ENCODE measurements at places on chromosomes 2 and 18. TPM values are rescaled to one million over a fixed set of nuclear protein-coding genes. Genes with fewer than 3 reads are reported as not detected.

DNA sequence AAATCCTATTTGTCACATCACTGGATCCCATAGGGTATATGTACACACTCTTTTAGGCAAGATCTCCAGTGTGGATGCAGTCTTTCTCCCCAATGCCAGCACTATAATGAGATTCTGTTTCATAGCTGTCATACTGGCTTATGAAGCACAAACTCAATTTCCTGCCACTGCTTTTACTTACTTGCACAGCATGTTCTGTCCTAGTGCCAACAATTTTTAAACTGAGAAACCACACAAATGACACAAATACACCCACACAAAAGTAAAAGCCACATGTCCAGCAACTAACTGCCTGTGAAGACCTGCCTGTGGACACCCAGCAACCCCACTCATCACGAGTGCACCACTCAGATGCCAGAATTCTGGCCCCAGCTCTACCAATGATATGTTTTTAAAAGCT lies 29.6 kb upstream of the RNU4ATAC start:
- peaks cover 11% of the 10 kb centered on the region for H3K36me3 ChIP-seq
- no peak overlapping the region for H3K27ac ChIP-seq
- H3K27me3 ChIP-seq: peaks cover 2% of the 10 kb centered on the region
- DNase-seq: no peak
- no peak overlapping the region for H3K4me3 ChIP-seq

DNA sequence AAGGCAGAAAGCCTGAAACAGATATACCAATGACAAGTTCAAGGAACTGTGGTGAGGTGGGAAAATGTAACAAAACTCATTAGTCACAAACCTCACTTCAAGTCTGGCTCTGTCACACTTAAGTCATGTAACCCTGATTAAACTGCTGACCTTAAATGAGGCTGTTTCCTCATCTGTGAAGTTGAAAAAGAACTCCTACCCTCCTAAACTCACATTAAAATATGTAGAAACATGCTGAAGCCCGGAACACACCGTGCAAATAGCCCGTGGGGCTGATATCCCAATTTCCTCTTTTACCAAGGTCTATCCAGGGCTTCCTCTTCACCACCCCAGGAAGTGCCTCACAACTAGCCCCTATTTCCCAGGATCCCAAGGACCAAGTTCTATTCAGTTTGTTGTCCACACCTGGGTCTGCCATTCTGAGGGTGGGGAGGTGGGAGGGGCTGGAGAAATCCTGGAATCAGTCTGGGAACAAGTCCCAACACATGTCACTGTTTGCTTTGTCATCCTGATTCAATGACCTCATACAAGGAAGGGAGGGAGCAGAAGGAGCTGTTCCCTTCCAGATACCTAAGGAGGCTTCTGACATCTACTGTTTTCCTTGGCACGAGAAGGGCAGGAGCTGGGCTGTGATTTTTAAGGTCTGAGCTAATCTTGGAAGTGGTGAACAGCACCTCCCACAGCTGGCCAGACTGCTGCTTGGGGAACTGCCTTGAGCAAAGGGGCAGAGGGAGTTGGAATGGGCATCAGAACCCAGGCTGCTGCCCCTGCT lies 42.3 kb downstream of the SLC4A1AP start:
- H3K4me3 ChIP-seq: no peak overlapping the region
- H3K27ac ChIP-seq: no peak overlapping the region
- no peaks in the 10 kb centered on the region for H3K36me3 ChIP-seq

GRCh38 chr2:43718530-43719124 lies 42.4 kb upstream of the C1GALT1C1L start:
- H3K27me3 ChIP-seq: peaks cover 2% of the 10 kb centered on the region
- no peaks in the 10 kb centered on the region for H3K4me1 ChIP-seq
- no peak overlapping the region for H3K27ac ChIP-seq
- H3K4me3 ChIP-seq: no peak overlapping the region
- H3K36me3 ChIP-seq: no peaks in the 10 kb centered on the region
- DNase-seq: no peak

- peaks cover 22% of the 10 kb centered on the region for H3K4me1 ChIP-seq
- peaks cover 23% of the 10 kb centered on the region for H3K36me3 ChIP-seq
- no peak overlapping the region for H3K4me3 ChIP-seq
- no peak overlapping the region for H3K27ac ChIP-seq
Measured at GRCh38 chr18:48848641-48849143, 102.1 kb downstream of the SMAD7 start.

- H3K36me3 ChIP-seq: no peaks in the 10 kb centered on the region
- H3K4me1 ChIP-seq: peaks cover 13% of the 10 kb centered on the region
- H3K27me3 ChIP-seq: peaks cover 1% of the 10 kb centered on the region
- no peak overlapping the region for H3K4me3 ChIP-seq
Measured at GRCh38 chr2:11683966-11684365, 14.0 kb upstream of the NTSR2 start.

DNA sequence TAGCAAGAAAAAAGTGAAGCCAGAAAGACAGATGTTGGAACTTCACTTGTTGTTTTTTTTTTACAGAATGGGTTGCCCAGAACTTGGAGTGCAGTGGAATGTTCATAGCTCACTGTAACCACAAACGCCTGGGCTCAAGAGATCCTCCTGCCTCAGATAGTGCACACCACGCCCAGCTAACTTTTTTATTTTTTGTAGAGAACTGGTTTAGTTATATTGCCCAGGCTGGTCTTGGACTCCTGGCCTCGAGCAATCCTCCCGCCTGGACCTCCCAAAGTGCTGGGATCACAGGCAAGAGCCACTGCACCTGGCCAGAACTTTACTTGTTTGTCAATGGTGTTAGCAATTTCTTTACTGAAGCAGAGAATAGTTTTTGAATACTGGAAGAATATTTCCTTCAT lies 11.9 kb upstream of the ASPRV1 start:
- no peak overlapping the region for H3K4me3 ChIP-seq
- H3K27ac ChIP-seq: no peak overlapping the region
- peaks cover 6% of the 10 kb centered on the region for H3K27me3 ChIP-seq
- DNase-seq: no peak
- no peaks in the 10 kb centered on the region for H3K4me1 ChIP-seq

DNA sequence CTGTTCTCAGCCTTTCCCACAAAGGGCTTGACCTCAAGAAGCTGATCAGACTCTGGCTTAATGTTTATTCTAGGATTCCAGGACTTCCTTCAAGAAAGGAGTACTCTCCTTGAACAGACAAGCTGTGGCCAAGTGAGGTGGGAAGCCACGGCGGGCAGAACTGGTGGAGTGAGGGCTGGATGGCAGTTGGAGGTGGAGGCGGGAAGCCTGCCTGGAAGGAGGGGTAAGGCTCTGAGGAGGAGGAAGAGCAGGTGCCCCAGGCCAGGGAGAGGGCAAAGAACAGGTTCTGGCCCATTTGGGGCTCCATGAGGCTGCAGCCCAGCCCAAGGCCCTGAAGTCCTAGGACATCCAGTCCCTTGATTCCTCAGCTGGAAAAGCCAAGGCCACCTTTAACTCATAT lies 143.9 kb downstream of the CYP26B1 start:
- peaks cover 3% of the 10 kb centered on the region for H3K27me3 ChIP-seq
- H3K4me1 ChIP-seq: no peaks in the 10 kb centered on the region
- no peaks in the 10 kb centered on the region for H3K36me3 ChIP-seq
- H3K4me3 ChIP-seq: no peak overlapping the region
- H3K27ac ChIP-seq: no peak overlapping the region

- H3K27me3 ChIP-seq: peaks cover 1% of the 10 kb centered on the region
- DNase-seq: no peak
- no peaks in the 10 kb centered on the region for H3K36me3 ChIP-seq
- no peaks in the 10 kb centered on the region for H3K4me1 ChIP-seq
- no peak overlapping the region for H3K27ac ChIP-seq
Measured at GRCh38 chr2:7131261-7131660, 214.0 kb downstream of the RNF144A start.

GRCh38 chr18:4241090-4241617 lies 214.0 kb downstream of the DLGAP1 start:
- no peak overlapping the region for H3K27ac ChIP-seq
- DNase-seq: no peak
- H3K4me1 ChIP-seq: no peaks in the 10 kb centered on the region
- no peak overlapping the region for H3K4me3 ChIP-seq

DNA sequence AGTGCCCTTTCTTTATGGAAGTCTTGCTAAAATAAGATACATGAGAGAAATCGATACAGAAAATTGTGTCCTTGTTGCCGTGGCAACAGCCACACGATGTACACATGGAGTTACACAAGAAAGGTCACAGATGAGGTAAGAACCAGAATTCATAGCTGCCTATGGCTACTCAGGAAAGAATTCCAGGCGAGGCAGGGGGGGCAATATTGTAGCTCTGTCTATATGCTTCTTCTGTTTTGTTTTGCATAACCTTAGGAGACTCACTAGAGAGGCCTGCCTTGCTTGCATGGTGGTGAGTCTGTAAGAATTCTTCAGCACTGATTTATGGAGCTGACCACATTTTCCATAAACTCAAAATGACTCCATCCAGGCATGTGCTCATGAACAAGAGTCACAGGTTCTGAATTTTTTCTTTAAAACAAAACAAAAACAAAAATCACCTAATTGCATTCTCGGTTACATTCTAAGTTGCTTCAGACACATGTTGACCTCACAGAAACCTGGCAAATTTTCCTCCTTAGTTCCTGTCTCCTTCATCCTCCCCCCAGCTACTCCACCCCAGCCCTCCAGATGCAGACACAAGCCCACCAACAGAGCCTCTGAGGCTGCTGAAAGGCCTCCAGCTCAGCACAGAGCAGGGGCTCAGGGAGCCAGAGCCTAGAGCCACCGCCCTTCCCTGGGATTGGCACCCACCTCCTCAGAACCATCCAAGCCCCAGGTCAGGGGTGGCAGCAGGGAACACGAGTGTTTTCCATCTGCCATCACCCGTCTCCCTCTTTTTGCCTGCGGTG lies 183.5 kb downstream of the ANTXR1 start:
- no peak overlapping the region for H3K27ac ChIP-seq
- H3K4me3 ChIP-seq: no peak overlapping the region
- peaks cover 4% of the 10 kb centered on the region for H3K36me3 ChIP-seq
- DNase-seq: no peak

DNA sequence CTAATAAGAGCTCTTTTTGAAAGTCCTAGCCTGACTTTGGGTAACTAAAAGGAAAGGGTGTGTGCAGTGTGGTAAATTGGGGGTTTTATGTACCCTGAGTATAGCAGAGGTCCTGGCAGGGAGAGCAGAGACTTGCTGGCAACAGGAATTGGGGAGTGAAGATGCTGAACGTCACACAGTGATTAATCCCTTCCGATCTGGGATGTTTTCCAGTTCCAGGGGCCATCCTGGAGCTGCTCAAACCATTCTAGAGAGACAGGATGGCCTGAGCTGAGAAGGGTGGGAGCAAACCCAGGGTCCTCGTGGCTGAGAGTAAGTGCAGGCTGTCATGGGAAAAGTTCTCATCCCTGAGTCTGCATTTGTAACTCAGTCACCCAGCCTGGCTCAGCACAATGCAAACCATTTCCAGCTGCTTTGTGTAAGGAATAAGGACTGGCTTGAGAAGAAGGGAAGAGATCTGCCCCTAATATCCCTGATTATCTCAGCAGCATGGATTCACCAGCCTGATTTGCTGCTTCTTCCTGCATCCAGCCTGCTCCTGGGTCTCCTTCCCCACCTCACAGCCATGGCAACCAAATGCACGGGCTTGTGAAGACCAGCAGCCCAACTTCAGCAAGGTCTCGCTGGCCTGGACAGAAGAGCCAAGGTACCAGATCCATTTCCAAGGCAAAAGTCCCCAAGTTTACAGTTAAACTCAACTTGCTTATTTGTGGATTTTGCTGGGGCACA lies 47.1 kb upstream of the CELF4 start:
- H3K27me3 ChIP-seq: peaks cover 2% of the 10 kb centered on the region
- H3K27ac ChIP-seq: no peak overlapping the region
- DNase-seq: no peak
- no peaks in the 10 kb centered on the region for H3K4me1 ChIP-seq
- H3K4me3 ChIP-seq: no peak overlapping the region

- H3K4me3 ChIP-seq: no peak overlapping the region
- H3K4me1 ChIP-seq: no peaks in the 10 kb centered on the region
- H3K27ac ChIP-seq: no peak overlapping the region
- no peaks in the 10 kb centered on the region for H3K36me3 ChIP-seq
- no peak for DNase-seq
- no peaks in the 10 kb centered on the region for H3K27me3 ChIP-seq
Measured at GRCh38 chr2:179525340-179525739, 260.7 kb upstream of the SESTD1 start.

- no peaks in the 10 kb centered on the region for H3K4me1 ChIP-seq
- no peak overlapping the region for H3K4me3 ChIP-seq
- no peaks in the 10 kb centered on the region for H3K36me3 ChIP-seq
- H3K27ac ChIP-seq: no peak overlapping the region
- H3K27me3 ChIP-seq: peaks cover 3% of the 10 kb centered on the region
Measured at GRCh38 chr18:47490882-47491281, 239.4 kb upstream of the SKOR2 start.

DNA sequence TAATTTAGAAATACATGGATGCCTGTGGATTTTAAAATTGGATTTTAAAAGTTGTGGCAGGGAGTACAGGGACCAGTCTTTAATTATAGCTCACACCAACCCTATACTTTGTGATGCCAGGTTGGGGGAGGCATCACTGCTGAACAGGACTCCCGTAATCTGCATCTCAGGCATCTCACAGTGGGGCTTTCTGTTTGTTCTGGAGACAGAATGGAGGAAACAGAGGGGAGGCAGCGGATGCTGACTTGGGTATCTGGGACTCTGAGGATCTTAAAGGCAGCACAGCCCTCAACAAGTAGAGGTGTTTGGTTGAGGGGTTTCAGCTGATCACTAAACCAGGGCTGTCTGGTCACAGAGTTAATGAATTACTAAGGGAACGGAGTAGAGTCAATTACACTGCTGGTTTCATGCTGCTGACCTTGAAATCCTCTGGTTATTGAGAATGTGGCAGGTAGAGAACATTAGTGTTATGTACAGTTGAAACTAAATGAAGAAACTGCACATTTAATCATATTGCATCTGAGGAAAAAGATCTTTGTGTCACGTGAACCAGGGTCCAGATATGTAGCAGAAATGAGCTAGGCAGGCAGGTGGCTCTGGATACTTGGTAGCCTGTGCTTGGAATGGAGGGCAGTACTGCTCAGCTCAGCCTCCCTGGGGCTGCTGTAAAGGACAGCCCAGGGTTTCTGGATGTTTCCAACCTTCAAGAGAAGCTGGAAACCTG lies 40.3 kb downstream of the FHOD3 start:
- H3K27ac ChIP-seq: no peak overlapping the region
- H3K27me3 ChIP-seq: peaks cover 4% of the 10 kb centered on the region
- no peak for DNase-seq
- H3K4me1 ChIP-seq: peaks cover 9% of the 10 kb centered on the region
- H3K36me3 ChIP-seq: peaks cover 11% of the 10 kb centered on the region
- H3K4me3 ChIP-seq: no peak overlapping the region

- H3K4me3 ChIP-seq: no peak overlapping the region
- H3K27me3 ChIP-seq: peaks cover 1% of the 10 kb centered on the region
- H3K27ac ChIP-seq: no peak overlapping the region
Measured at GRCh38 chr2:103784261-103784660, 1022.4 kb downstream of the TMEM182 start.

The HDLBP gene
- total RNA-seq: 216 TPM

The MEP1B gene
- not detected for total RNA-seq

The KCNF1 gene
- total RNA-seq: 7.7 TPM

The RANBP2 gene
- 105 TPM for total RNA-seq

The CDH20 gene
- total RNA-seq: 0.47 TPM

The PSMA8 gene
- total RNA-seq: not detected

The LRRC30 gene
- not detected for total RNA-seq

The HOXD1 gene
- total RNA-seq: not detected

All from glutamatergic neuron (in vitro differentiated cells).